Activated CD8-positive, alpha-beta memory T cell treated with anti-CD3 and anti-CD28 coated beads for 4 hours (primary cell): ENCODE measurements at places on chromosomes 11 and 22.

- no peak for DNase-seq
Measured at GRCh38 chr11:103967985-103968384, 68.5 kb upstream of the DDI1 start.

- DNase-seq = no peak
Measured at GRCh38 chr11:64356498-64357411, 2.2 kb upstream of the RPS6KA4 start.

DNA sequence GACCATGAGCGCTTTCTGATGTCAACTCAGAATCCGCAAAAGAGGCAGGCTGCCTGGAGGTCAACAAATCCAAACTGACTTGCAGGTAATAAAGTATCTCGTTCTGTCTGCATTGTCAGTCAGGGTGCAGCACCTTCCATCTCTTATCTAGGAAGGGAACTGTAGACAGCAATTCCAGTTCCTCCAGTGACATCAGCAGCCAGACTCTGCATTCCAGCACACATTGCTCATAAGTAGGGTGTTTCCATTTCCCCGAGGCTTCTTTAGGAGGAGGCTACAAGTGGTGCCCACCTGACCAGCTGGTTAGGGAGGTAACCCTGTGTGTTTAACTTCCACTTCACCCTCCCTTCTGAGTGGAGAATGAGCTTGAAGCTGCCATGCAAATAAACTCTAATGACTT, 53.3 kb downstream of the NTM start:
- no peak for DNase-seq

GRCh38 chr11:19359221-19360000, 118.7 kb upstream of the E2F8 start:
- no peak for DNase-seq

DNA sequence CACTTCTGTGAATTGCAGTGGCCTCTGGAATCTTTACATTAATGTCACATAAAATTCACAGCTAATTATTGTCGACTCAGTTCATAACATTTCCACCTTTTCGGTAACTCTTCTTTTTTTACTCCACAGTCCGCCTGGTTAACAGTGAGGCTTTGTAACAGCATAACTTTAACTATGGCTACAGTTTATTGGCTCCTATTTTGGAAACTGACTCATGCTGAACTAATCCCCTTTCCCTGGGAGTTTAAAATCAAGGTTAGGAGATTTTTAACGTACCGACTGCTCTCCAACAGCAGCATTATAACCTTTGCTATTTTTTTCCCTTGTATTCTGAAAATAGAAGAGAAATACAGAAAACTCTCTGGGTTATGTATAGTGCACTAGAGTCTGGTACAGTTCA, 3.2 kb upstream of the POGLUT3 start:
- DNase-seq = no peak

GRCh38 chr11:96287822-96288439, 55.1 kb downstream of the MAML2 start:
- DNase-seq = no peak

- DNase-seq = no peak
Measured at GRCh38 chr11:65394125-65394536, 7.7 kb downstream of the FRMD8 start.

DNA sequence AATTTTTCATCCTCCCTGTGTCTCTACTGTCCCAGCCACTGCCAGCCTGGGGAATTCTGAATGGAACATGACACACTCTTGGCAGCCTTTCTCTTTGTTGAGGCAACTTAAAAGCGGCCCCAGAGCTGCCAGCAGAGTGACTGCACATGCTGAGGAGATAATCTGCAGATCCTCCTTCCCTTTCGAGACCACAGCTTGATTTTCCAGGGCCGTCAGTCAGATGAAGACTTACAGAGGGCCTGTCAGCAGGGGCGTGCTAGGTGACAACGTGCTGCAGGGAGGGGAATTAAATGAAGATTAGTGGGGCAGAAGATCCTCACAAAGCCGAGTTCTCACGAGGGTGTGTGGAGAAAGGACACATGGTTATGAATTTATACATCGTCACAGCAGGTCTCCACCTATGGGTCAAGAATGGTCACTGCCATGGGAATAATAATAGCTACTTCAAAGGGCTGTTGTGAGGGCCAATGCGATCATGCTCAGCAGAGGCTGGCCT, 193.5 kb upstream of the PITPNB start:
- no peak for DNase-seq

GRCh38 chr22:37186228-37186996, 1.6 kb downstream of the C1QTNF6 start:
- no peak for DNase-seq

DNA sequence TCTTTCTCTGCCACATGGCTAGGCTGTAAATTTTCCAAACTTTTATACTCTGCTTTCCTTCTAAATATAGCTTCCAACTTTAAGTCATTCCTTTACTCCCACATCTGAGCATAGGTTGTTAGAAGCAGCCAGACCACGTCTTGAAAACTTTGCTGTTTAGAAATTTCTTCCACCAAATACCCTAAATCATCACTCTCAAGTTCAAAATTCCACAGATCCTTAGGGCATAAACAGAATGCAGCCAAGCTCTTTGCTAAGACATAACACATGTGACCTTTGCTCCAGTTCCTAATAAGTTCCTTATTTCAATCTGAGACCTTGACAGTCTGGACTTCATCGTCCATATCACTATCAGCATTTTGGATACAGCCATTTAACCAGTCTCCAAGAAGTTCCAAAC, 749.9 kb downstream of the METTL15 start:
- DNase-seq = no peak

DNA sequence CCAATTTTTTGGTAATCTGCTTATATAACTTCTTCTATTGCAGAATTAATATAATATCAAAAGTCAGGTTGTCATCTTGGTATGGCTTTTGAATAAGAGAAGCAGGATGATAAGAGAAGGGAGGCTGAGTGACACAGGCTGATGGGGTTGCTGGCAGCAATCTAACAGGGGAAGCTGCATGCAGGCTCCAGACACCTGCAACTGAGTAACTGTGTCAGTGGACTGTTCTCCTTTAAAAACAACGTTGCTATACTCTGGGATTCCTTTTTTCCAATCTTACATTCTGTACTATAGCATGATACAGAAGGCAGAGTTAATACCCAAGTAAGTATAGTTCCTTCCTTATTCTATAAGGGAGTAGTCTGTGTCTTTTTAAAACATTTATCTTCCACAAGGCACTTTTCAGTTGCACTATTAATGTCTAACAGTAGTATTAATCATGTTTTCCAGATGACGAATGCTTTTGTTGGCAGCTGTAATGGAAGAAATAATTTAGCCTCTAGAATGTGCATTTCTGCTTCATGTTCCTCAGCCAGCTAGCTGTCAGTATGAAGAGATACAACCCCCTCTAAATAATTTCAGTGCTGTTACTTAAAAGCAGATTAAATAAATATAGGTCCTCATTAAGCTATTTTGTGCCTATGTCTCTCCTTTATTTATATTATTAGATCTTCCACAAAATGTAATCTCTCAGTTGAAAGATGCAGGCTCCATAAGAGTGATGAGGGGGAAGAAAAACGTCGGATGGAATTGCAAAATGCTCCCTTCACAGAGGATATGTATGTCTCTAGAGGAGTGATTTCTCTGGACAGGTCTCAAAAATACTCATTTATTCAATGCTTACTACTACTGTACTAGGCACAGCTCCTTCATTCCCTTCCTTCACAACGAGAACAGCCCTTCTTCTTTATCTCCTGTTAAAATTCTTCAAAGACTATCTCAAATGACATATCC, 50.8 kb downstream of the ATG16L2 start:
- DNase-seq = no peak

DNA sequence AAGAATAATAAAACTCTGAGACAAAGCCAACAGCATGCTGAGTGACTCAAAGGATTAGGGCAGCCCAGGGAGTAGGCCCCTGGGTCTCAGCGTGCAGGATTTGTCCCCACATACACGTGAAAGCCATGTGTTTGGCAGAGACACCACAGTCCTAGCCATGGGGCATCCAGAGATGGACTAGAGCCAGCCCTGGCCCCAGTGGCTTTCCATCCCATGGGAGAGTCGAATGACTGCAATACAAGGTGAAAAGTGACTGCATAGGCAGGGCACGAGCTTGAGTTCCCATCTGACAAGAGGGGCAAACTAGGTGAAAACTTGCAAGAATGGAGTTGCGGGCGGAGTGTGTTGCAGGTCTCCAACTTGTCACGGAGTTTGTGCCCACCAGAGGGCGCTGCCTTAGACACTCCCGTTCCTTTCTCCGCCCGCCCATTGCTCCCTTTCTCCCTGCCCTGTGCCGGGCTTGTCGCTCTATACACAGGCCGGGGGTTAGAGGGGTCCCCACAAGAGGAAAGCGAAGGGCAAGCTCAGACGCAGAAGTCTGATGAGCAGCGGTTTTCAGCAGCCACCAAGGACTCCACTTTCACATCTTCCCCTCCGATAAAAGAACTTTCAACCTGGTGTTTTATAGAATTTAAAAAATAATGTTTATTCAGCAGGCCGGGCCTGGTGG, 24.2 kb downstream of the TSKU start:
- DNase-seq = peak; percentile 27

DNA sequence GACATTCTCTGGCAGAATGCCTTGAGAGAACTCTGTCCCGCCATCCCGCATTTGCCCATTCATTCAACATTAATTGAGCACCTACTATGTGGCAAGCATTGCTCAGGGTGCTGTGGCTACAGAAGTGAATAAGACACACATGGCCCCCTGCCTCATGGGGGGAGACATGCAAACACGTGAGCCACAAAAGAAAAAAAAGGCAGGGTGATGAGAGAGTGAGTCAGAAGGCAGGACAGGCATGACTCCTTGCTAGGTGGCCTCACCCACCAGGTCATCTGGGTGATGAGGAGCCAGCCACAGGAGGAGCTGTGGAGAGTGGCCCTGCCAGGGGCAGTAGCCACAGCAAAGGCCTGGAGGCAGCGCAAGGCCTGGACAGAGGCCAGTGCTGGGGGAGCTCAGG, 4.9 kb downstream of the CHRM4 start:
- no peak for DNase-seq

GRCh38 chr22:33785283-33785968, 134.8 kb downstream of the LARGE1 start:
- DNase-seq = no peak

- DNase-seq = no peak
Measured at GRCh38 chr11:117819096-117820040, 5.2 kb downstream of the FXYD2 start.

DNA sequence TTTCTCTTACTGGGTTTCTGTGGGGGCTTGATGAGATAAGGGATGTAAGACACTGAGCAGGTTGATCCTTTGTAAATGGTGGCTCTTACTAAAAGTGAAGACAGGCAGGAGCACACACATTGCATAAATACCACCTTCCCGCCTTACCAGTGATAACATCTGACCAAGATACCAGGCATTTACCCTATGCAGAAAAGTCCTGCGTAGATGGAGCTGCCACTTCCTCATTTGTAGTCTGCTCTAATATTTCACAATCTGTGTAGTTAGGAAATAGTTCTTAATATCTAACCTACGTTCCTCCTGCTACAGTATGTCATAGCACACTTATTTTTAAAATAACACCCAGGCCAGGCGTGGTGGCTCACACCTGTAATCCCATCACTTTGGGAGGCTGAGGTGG, 23.9 kb upstream of the SWAP70 start:
- no peak for DNase-seq

- DNase-seq = no peak
Measured at GRCh38 chr22:40236131-40236665, 58.5 kb downstream of the TNRC6B start.

DNA sequence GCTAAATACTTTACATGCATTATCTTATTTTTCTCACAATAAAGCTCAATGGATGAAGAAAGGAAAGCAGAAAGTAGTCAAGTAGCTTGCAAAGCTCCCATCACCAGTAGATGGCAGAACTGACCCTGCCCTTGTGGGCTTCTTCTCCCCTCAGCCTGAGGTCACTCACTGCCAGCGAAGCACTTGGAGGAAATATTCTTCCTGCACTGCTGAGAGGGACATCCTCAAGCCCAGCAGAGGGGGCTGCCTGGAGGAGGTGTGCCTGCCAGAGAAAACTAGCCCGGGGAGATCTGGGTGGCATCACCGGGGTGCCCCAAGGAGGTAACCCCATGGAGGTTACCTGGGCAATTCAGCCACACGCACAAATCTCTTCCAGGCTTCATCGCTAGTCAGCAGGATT, 6.6 kb downstream of the APOL4 start:
- no peak for DNase-seq

DNA sequence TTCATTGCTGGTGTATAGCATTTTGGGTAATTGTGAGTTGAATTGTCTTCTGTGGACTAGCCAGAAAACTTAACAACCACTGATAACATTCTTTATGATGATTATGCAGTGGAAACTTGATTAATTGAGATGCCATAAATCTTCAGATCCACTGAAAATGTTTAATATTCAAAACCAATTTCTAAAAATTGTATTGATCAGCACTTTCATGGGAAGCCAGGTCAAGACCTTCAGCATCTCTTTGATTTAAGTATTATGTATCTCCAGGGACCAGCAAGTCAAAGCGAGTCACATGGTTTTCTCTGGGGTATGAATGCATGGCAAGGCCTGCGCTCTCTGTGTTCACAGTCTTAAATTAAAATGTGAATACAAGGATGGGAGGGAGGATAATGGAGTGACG, 596.9 kb downstream of the OPCML start:
- DNase-seq = no peak

- DNase-seq = no peak
Measured at GRCh38 chr11:11620173-11620920, 1.5 kb downstream of the GALNT18 start.

DNA sequence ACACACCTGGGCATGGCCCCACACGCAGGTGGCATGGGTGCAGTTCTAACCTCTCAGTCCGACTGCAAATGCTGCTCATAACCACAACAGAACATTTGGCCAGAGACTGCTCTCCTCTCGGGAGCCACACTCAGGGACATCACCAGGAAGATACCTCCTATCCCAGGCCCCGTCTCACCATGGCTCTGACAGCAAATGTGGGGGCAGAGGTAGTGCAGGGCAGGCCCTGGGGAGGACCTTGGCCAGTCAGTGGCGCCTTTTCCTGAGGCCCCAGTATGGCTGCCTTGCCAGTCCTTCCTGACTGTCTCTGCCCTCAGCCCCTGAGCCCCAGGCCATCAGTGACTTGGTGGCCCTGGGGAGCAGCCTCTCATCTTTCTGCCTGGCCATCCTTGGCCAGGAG, 2.8 kb downstream of the KRTAP5-6 start:
- no peak for DNase-seq

DNA sequence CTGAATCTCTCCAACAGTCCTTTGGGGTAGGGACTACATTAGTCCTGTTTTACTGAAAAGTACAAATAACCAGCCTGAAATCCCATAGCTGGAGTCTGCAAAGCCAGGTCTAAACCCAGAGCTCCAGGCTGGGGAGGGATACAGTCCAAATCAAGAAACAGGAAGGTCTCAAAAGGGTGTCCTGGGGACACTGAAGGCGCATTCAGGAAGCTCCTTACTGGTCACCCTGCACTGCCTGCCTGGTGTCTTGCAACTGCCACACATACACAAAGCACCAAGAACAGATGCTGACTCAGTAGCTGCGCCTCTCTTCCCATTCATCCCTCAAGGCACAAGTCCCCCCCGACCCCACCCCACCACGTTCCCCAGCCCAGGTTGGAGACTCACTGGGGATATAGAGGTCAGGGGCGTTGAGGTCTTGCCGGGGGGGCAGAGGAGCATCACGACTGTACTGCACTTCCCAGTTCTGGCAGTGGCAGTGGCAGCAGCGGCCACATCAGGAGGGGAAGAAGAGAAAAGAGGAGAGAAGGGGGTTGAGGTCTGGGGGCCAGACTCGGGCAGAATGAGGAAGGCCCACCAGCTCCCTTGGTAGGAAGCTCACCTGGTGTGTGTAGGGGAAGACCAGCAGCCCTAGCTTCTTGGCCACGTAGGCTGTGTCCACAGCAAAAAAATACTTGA, 1.6 kb downstream of the YIF1A start:
- DNase-seq = no peak
